CD4-positive, alpha-beta T cell treated with Interleukin-6 at 100 ng/mL for 8 hours (primary cell): ENCODE measurements at places on chromosomes 6 and 20.

DNA sequence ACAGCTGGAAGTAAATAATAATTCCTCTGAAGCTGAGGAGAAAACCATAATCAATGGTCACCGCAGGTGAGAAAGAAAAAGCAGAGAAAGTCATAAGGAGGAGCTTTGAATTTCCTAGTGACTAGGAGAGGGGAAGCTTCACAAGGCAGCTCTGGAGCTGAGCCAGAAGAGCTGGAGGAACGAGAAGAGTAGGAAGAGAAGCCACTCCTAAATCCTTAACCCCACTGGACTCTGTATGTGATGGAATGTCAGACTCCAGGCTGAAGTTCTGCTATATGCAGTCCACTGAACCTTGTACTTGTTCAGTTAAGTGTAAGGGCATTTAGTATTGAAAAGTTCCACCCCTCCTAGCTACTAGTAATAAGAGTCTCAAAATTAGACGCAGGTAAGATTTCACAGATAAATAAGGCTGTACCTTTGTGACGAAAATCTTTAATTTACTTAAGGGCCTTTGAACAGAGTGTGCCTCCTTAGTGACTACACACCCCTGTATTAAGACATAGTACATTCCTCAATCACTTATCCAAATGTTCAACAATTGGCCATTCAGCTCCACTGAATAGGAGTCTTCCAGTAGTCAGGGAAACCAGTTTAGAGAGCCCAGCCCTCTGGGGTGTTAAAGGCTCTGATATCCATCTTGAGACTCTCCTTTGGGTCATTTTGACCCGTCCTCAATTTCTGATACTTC is 71.4 kb upstream of the UFL1 start:
- DNase-seq: no peak

- DNase-seq: no peak
Measured at GRCh38 chr20:32767418-32768198, 5.4 kb downstream of the DNMT3B start.

DNA sequence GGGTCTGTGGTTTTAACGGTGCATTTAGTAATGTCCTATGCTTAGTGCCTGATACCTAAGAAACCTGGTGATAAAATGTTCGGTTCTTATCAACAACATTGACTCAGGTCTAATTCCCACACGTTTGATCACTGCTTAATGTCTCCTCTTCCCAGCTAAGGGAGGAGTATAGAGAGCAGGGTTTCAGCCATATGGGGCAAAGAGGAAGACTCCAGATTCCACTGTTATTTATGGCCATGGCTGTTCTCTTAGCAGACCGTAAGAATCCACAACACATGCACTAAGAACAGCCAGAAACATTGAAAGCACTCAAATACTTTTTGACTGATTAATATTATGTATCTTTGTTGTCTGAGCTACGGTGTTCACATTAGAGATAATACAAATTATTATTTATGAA is 112.1 kb downstream of the BCAS1 start:
- DNase-seq: no peak

DNA sequence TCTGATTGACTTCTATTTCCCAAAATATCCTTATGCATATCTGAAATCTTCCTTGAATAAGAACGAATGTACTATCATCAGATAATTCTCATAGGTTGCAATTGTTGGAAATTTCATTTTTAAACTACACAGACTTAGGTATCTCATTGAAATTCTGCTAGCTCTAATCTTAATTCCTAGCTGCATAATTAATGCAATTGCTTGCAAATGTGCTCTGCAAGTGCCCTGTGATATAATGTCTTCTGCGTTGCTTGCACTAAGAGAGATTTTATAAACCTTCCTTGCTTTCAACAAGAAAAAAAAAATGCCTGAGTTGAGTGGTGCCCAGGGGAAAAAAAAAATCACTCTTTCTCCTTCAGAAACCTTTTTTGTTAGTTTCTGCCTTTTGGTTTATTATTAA is 354.9 kb downstream of the TFAP2A start:
- no peak for DNase-seq

- DNase-seq: no peak
Measured at GRCh38 chr6:90288404-90288803, 8.2 kb downstream of the BACH2 start.

- no peak for DNase-seq
Measured at GRCh38 chr6:168052291-168052891, 26.6 kb downstream of the FRMD1 start.

DNA sequence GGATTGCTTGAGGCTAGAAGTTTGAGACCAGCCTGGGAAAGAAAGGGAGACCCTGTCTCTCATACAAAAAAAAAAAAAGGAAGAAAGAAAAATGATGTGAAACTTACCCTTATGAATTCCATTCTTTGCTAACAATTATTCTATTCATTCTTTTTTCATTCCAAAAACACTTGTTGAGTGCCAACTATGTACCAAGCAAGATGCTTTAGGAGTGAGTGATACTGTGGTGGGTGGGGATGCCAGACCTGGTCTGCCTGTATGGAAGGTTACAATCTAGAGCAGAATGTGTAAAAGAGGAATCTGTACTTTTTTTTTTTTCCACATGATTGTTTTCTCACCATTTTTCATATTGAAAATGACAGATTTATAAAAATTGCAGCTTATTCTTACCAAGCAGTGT is 73.8 kb upstream of the TULP1 start:
- no peak for DNase-seq

DNA sequence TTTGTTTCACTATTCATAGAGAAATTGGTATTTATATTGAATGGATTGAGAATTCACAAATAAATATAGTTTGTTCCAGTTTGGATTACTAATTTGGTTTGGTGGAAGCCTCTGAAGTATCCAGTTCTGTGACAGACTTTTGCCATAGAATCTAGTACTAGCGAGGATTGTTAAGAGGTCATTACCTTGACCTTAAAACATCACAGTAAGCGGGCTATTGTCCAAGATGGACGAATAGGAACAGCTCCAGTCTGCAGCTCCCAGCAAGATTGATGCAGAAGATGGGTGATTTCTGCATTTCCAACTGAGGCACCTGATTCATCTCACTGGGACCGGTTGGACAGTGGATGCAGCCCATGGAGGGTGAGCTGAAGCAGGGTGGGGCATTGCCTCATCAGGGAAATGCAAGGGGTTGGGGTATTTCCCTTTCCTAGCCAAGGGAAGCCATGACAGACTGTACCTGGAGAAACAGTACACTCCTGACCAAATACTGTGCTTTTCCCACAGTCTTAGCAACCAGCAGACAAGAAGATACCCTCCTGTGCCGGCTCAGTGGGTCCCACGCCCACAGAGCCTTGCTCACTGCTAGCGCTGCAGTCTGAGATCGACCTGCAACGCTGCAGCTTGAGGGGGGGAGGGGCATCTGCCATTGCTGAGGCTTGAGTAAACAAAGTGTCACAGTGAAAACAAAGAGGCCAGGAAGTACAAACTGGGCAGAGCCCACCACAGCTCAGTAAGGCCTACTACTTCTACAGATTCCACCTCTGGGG is 66.4 kb upstream of the NEDD9 start:
- no peak for DNase-seq

DNA sequence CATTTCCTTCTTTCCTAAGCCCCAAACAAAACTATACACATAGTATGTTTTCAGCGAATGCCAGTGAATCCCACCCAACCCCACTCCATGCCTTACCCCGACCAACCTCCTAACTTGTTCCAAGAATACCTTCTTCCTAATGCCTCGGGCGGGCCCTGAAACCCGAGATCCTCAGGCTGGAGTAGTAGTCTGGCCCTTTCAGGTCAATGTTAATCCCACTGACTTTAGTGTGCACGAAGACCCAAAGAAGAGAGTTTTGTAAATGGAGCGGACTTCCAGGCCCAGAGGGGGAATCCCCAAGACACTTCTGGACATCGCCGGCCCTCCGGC is 394 bp downstream of the YIPF3 start:
- DNase-seq: no peak

DNA sequence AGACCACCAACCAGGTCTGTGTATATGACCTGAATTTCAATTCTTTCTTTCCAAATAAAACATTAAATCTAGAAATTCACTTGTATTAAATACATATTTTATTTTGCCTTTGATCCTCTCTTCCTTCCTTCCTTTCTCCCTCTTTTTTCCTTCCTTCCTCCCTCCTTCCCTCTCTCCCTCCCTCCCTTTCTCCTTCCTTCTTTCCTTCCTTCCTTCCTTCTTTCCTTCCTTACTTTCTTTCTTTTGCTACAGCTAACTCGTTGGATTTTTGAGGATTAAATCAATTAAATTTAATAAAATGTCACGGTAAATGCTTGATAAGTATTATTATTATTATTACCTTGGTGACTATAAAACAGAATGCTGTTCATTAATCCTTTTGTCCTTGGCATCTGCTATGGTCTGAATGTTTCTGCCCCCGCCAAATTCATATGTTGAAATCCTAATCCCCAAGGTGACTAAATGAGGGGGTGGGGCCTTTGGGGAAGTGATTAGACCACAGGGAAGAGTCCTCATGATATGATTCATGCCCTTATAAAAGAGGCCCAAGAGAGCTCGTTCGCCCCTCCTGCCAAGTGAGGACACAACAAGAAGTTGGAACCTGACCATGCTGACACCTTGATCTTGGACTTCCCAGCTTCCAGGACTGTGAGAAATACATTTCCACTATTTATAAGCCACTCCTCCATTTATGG is 67.6 kb upstream of the BTBD3 start:
- no peak for DNase-seq

DNA sequence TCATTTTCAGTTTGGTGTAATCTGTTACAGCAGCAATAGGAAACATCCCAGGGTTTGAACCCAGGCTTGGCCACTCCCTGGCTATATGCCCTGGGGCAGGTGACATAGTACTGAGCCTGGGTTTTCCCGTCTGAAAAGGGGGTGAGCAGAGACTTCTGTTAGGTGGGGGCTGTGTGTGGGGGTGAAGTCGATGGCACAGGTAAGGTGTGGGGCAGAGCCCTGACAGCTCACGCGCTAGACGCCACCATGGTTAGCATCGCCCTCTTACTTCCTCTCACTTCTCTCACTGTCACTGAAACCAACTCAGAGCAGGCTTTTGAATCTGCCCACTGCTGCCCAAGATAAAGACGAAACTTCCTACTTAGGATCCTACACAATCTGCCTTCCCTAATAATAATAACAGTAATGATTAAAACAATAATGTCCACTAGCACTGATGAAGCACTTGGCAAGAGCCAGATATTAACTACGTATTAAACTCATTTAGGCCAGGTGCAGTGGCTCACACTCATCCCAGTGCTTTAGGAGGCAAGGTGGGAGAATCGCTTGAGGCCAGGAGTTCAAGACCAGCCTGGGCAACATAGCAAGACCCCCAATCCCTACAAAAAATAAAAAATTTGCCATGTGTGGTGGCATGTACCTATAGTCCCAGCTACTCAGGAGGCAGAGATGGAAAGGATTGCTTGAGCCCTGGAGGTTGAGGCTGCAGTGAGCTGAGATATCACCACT is 117.9 kb upstream of the PTPN1 start:
- no peak for DNase-seq

DNA sequence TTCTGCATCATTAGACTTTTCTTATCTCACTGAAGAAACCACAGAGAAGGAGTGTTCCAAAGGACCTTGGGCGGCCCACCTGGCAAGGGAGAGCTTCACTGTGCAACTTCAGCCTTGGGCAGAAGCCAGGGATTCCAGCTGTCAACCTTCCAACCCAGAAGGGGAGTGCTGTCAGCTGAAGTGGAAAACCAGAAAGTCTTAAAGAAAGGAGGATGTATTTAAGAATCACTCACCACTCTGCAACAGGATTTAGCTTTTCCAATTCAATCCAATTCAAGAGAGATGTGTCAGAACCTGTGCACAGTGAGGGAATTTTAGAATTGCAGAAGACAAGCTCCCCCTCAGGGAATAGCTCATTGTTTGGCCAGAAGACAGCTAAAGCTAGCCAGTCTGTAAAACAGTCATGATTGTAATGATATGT is 553.7 kb downstream of the CD83 start:
- DNase-seq: no peak

DNA sequence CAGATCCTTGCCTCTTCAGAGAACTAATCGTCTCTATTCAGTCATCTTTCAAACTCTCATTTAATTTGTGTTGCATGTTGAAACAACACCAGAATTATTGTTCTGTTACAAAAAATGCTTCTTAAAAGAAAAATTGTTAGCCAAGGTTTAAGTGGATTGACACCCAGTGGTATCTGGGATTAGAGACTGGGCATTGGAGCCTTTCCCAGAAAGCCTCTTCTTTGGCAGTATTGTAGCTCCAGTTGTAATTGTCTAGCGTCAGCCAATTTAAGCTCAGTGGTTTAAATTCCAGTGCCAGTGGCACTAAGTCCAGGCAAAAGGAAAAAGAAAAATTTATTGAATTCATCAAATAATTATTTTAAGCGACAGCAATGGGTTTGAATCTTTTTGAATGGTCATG is 801 bp downstream of the CCDC28A start:
- no peak for DNase-seq

DNA sequence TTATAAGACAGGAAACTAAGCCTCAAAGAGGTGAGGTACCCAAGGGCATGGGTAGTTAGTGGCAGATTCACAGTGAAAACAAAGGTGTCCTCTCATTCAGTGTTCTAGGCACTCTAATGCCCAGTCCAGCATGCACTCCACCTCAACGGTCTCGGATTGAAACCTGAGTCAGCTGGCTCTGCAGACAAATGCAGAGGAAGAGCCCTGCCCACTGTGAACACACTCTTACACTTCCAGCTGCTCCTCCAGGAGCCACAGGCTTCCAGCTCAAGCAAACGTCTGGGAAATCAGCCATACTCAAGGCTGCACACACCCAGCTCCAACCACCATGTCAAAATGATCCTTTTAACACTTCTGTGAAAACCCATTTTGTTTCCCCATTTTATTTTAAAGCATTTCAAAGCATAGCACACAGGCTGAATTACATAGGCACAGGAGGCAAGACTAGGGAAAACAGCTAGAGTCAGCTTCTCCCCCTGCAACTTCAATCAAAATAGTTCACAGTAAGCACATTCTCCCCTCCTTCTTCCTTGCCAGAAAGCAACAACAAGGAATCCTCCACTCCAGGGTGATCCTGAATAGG is 3.0 kb upstream of the IL17A start:
- DNase-seq: no peak

- DNase-seq: no peak
Measured at GRCh38 chr6:12851123-12851695, 134.6 kb downstream of the PHACTR1 start.

GRCh38 chr6:80930376-80930775 is 822.1 kb downstream of the TENT5A start:
- DNase-seq: no peak

GRCh38 chr6:77373955-77374354 is 89.3 kb downstream of the HTR1B start:
- no peak for DNase-seq

- no peak for DNase-seq
Measured at GRCh38 chr6:18022398-18023231, 35.2 kb upstream of the KIF13A start.

DNA sequence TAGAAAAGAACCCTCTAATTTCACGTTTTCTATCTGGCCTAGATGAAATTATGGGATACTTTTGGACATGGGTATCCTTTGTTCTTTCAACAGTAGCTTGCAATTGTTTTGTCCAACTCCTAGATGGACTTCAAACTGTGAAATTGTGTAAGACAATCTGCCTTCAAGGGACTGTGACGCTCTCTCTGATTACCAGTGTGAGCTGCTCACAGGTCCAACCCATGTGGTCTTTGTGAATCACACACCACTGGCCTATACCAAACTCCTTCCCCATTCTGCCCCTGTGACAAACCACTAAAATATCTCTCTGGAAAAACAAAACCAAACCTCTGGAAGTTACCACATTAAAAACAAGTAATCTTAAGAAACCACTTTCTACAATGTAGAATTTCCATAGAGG is 59.5 kb downstream of the NINL start:
- DNase-seq: no peak
